Coronary artery (tissue), 2 donors: ENCODE measurements at places on chromosomes 5 and 9.

- no peak for DNase-seq
Observed at GRCh38 chr9:101388507-101388993, 3.7 kb upstream of the BAAT start.

DNA sequence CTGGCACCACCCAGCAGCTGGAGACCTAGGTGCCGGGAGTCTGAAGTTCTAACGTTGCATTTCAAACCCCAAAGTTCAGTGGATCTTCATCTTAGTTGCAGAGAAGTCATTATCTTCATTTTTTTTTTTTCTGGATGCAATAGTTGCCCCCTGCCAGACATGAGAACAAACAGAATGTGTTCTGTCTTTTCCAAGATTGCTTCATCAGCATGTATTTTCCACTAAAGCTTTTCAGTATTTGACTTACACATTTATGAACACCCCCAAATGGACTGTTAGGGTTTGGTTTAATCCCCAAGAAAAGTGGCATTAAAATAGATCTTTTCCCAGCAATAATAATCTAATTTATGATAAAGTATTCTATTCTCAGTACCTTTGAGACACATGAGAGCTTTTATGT, 135.2 kb upstream of the OSMR start:
- no peak for DNase-seq

- DNase-seq, result no peak
Observed at GRCh38 chr5:150189326-150189725, 536 bp upstream of the SLC6A7 start.

- DNase-seq, result no peak
Observed at GRCh38 chr9:110898866-110899265, 139.4 kb downstream of the LPAR1 start.

GRCh38 chr9:7967851-7968250, 168.3 kb upstream of the DMAC1 start:
- no peak for DNase-seq

GRCh38 chr5:133247881-133248624, 196.2 kb downstream of the HSPA4 start:
- DNase-seq, result no peak

DNA sequence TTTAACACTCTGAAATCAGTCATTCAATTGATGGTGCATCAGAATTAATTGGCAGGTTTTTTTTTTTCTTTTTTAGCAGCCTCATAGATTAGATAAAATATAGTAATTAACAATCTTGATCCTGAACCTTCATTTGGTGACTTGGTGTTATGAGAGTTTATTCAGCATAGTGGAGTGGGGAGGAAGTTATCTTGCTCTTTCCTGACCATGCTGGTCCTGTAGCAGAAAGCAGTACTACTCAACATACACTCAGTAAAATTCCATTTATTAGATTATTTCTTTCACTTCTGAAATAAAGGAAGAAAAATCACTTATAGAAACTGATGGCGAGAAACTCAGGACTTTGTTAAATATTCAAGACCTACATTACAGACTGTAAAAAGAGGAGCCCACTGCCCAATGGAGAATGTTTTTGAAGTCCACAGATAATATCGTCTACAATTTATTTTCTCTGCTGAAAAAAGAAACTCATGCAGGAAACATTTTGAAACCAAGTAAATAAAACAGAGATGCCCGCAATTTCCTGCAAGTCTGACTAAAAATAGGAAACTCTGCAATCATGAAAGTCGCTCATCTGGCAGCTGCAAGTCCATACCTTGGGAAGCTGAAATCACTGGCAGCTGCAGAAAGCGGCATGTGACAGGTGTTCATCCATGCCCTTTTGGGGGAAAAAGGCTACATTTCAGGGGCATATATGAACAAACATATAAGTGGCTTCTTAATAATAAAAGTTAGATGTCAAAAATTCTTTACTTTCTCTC, 233.2 kb upstream of the RFX3 start:
- no peak for DNase-seq

GRCh38 chr5:5900350-5900749, 477.9 kb downstream of the ICE1 start:
- no peak for DNase-seq

GRCh38 chr9:72527801-72528195, 6.4 kb downstream of the TMC1 start:
- DNase-seq, result no peak

DNA sequence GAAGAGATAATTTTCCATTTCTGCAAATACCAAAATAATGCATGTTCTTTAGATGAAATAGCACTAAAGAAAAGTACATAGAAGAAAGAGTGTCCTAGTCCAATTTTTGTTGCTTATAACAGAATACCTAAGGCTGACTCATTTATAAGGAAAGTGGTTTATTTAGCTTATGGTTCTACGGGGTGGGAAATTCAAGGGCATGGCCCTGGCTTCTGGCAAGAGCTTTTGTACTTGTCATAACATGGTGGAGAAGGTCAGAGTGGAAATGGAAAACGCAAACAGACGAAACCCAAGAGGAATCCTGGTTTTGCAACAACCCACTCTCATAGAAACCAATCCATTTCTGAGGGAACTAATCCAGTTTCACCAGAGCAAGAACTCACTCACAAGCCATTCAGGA, 283.7 kb downstream of the CSNK1G3 start:
- DNase-seq, result no peak
